ENCODE measurements at places on chromosomes 3 and 15.

GRCh38 chr15:40991355-40991754, 38.1 kb downstream of the CHAC1 start:
- peaks cover 7% of the 10 kb centered on the region for H3K4me1 ChIP-seq
- H3K4me3 ChIP-seq: no peak overlapping the region
- DNase-seq: no peak
- H3K27ac ChIP-seq: no peak overlapping the region
- H3K36me3 ChIP-seq: peaks cover 53% of the 10 kb centered on the region

DNA sequence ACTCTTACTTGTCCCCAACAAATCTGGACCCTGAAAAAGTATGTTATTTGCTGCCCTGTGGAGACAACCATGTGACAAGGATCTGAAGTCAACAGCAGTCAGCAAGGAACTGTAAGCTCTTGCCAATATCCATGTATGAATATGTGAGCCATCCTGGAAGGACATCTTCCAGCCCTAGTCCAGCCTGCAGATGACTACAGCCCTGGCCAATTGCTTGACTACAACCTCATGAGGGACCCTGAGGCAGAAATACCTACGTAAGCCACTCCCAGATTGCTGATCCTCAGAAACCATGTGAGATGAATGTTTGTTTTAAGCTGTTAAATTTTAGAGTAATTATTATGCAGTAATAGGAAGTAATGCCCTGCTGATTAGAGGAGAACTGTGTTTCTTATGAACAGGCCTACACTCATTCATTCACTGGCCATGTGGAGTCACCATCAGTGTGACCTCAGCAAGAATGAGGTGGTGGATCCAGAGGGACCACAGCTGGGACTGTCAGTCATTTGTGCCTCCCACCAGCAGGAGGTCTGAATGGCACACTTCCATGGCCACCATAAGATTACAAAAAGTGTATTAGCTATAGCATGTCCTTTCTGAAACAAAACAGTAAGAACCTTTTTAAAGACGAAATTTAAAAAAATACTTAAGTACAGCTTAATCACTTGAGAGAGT, 92.6 kb downstream of the TFDP2 start:
- peaks cover 5% of the 10 kb centered on the region for H3K4me1 ChIP-seq
- no peak overlapping the region for H3K4me3 ChIP-seq
- H3K36me3 ChIP-seq: peaks cover 2% of the 10 kb centered on the region
- H3K27me3 ChIP-seq: no peaks in the 10 kb centered on the region
- H3K27ac ChIP-seq: no peak overlapping the region
- no peak for DNase-seq

DNA sequence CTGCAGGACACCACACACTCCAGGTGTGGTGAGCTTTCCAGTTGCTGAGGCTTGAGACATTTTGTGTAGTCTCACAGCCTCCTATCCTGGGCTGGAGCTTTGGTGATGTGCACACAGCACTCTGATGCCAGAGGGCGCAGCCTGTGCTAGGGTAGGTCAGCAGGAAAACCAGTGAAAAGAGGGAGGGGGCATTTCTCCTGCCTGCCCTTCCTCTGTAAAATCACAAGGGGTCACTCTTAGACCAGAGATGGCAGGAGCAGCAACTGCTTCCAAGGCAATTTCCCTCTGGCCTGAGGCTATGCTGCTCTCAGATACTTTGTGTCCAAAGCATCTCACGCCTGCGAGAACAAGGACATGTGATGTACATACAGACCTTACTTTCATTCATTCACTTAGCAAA, 16.5 kb upstream of the MUSTN1 start:
- no peak for DNase-seq
- H3K36me3 ChIP-seq: peaks cover 58% of the 10 kb centered on the region
- no peaks in the 10 kb centered on the region for H3K4me1 ChIP-seq
- no peak overlapping the region for H3K4me3 ChIP-seq
- no peak overlapping the region for H3K27ac ChIP-seq

DNA sequence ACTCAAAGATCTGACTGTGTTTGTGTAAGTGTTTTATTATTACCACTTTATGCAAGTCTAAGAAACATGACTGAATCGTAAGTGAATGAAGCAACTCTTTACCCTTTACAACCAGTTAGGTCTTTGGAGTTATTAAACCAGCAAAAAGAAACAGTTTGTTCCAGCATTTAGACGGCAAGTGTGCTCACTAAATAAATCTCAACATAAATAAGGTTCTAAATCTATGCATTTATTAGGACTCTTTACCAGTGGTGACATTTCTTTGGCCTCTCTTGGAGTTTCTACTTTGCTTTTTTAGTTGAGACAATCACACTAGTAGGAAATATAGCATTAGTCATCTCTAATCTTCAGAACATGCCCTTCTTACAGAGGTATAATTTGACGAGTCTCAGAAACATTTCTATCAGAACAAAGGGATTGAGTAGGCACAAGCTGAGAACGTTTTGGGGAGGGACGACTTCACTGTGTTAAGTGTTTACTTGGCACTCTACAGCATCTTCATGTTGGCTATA, 739.9 kb upstream of the NR2F2 start:
- no peaks in the 10 kb centered on the region for H3K36me3 ChIP-seq
- H3K27ac ChIP-seq: no peak overlapping the region
- H3K4me1 ChIP-seq: no peaks in the 10 kb centered on the region
- H3K4me3 ChIP-seq: no peak overlapping the region
- no peaks in the 10 kb centered on the region for H3K27me3 ChIP-seq

DNA sequence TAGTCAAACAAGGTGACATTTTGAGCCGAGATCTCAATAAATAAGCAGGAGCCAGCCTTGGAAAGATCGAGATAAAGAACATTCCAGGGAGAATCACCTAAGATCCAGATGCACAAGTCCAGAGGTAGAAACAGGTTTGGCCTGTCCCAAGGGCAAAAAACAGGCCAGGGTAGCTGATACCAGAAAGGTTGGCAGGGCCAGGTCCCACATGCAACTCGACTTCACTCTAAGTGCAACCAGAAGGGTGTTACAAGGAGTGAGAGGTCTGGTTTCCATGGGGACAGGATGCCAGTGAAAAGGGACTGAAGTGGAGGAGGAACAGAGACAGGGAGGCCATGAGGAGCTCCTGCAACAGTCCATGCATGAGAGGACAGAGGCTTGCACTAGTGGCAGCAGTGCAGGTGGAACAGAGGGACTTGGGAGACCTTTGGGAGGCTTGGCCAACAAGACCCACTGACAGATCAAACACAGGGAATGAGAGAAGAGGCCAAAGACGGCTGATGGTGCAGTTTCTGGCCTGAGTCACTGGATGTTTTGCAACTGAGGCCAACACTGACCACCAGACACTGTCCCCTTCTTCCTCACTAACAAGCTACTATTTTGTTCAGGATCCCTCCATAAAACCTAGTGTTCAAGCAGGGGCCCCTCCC, 5.2 kb downstream of the TPRA1 start:
- H3K36me3 ChIP-seq: no peaks in the 10 kb centered on the region
- no peak for DNase-seq

- no peaks in the 10 kb centered on the region for H3K27me3 ChIP-seq
- H3K4me3 ChIP-seq: no peak overlapping the region
- DNase-seq: no peak
- peak overlapping the region; percentile 53 for H3K27ac ChIP-seq
- no peaks in the 10 kb centered on the region for H3K36me3 ChIP-seq
These were observed 408.1 kb upstream of the ZNF385D start for GRCh38 chr3:22159004-22159695.

DNA sequence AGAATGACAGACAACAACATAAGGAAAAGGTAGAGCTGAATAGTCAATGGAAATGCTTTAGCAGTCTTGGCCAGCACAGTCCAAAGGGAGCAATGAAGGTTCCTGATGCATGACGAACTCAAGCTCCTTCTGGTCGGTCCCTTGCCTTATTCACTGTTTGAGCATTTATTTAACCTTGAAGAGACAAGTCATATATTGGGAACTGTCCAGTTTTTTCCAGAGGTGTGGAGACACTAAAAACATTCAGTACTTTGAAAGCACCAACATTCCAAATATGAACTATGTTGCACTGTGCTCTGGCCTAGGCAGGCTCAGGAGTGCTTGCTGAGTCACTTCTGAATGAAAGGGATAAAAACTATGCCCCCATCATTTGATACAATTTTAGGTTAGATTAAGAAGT, 384.8 kb downstream of the MECOM start:
- H3K4me1 ChIP-seq: no peaks in the 10 kb centered on the region
- no peaks in the 10 kb centered on the region for H3K27me3 ChIP-seq
- no peak overlapping the region for H3K27ac ChIP-seq
- DNase-seq: no peak
- H3K4me3 ChIP-seq: no peak overlapping the region
- no peaks in the 10 kb centered on the region for H3K36me3 ChIP-seq

DNA sequence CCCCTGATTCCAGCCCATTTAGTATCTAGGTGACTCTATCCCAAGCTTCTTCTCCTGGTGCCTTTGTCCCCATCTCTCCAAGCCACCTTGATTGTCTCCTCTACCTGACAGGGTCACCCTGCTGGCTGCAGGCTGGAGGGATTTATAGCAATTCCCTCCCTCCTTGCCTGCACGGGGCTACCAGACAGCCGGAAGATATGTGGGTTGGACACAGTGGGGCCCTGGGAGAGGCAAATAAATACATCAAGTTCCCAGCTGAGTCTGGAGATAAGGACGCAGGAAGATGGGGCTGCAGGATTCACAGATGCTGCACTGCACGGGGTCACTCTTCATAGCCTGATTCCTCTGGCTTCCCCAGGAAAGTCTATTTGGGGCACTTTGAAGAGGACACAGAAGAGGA, 9.3 kb upstream of the ISLR2 start:
- DNase-seq: no peak
- peaks cover 52% of the 10 kb centered on the region for H3K27me3 ChIP-seq
- H3K27ac ChIP-seq: no peak overlapping the region
- no peaks in the 10 kb centered on the region for H3K4me1 ChIP-seq

GRCh38 chr3:5226783-5227182, 39.3 kb downstream of the EDEM1 start:
- no peaks in the 10 kb centered on the region for H3K36me3 ChIP-seq
- no peak overlapping the region for H3K4me3 ChIP-seq
- H3K4me1 ChIP-seq: peaks cover 6% of the 10 kb centered on the region
- DNase-seq: no peak

DNA sequence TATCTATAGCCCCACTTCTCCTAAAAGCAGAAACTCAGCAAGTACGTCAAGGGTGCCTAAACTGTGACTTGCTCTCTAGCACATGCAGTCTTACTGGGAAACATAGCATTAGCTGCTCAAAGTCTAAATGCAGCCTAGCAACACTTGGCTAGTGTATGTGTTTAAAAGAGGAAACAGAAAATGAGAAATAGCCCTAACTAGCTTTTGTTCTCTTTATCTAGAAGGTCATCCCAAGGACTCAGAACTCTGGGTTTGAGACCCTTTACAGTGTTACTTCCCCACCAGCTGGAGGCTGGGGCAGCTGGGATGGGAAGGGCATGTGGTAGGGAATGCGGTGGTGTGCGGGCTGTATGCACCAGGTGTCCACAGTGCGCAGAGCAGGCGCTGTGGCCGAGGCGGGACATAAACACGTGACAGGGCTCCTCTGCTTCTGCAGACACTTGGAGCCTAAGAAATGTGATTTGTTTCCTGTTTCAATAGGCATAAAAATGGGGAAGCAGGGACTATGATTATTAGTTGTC, 13.3 kb downstream of the ETV5 start:
- no peaks in the 10 kb centered on the region for H3K27me3 ChIP-seq
- H3K4me1 ChIP-seq: peaks cover 51% of the 10 kb centered on the region
- H3K36me3 ChIP-seq: no peaks in the 10 kb centered on the region

DNA sequence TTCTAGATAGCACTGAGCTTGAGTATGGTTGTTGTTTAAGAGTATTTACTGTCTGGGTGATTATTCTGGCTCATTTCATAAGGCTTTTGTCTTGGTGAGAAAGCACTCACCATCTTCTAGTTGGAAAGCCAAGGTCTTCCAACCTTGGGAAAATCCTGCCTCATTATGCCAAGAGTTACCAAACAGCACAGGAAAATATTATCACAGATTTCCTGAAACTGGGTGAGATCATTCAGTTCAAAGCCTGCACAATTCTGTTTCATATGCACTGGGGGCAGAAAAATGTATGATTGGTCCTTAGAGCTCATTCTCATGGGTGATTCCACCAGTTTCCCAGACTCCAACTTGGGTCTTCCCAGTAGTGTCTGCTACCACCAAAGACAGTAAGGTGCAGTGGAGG, 291.8 kb downstream of the RORA start:
- DNase-seq: no peak
- no peak overlapping the region for H3K27ac ChIP-seq
- H3K4me3 ChIP-seq: no peak overlapping the region
- H3K27me3 ChIP-seq: no peaks in the 10 kb centered on the region
- H3K36me3 ChIP-seq: no peaks in the 10 kb centered on the region
- H3K4me1 ChIP-seq: peaks cover 31% of the 10 kb centered on the region

GRCh38 chr3:145144361-145144760, 1016.6 kb downstream of the PLOD2 start:
- H3K36me3 ChIP-seq: no peaks in the 10 kb centered on the region
- no peaks in the 10 kb centered on the region for H3K4me1 ChIP-seq
- no peak overlapping the region for H3K27ac ChIP-seq

DNA sequence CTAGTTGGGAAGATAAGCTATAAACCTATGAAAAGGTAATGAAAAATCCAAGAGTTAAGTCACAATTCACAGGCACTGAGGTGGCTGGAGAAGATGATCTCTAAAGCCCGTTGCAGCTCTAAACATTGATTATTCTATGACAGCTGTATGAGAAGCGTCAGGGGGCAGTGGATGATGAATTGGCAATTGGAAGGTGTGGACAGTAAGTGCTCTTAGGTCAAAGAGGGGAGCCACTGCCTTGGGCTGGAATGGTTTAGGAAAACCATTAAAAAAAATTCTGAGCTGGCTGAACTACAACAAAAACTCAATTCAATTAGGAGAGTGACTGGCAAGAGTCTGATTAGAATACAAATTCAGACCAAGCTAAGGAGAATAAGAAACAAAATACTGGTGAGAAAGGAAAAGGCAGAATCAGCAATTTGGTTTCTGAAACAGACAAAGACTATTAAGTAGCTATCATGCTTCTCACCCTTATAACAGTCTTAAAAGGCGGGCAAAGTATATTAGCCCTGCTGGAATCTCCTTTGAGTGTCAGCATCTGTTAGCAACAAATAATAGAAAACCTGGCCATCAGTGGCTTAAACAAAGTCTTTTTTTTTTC, 8.8 kb upstream of the NMD3 start:
- no peak for DNase-seq
- H3K27ac ChIP-seq: no peak overlapping the region
- H3K4me3 ChIP-seq: no peak overlapping the region
- H3K27me3 ChIP-seq: no peaks in the 10 kb centered on the region

- peaks cover 98% of the 10 kb centered on the region for H3K4me1 ChIP-seq
- no peak for DNase-seq
- H3K4me3 ChIP-seq: no peak overlapping the region
These were observed 5.5 kb downstream of the AMOTL2 start for GRCh38 chr3:134368751-134369105.

DNA sequence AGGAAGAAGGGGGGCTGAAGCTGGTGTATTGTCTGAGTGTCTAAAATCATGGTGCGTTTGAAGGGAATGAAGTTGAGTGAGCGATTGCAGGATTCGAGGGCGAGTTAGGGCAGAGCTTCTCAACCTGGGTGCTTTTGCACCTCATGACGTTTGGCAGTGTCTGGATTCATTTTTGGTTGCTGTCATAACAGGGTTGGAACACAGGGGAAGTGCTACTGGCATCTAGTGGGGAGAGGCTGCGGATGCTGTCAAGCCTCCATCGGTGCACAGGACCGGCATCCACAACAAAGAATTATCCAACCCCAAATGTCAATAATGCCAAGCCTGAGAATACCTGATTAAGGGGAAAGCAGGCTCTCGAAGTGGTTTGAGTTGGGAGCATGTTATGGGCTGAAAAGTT, 120.0 kb downstream of the SLCO3A1 start:
- H3K27me3 ChIP-seq: no peaks in the 10 kb centered on the region
- no peaks in the 10 kb centered on the region for H3K36me3 ChIP-seq
- H3K4me3 ChIP-seq: no peak overlapping the region
- H3K4me1 ChIP-seq: peaks cover 38% of the 10 kb centered on the region

GRCh38 chr3:51830836-51831385, 30.5 kb upstream of the IQCF2 start:
- no peak for DNase-seq
- H3K4me1 ChIP-seq: no peaks in the 10 kb centered on the region
- no peaks in the 10 kb centered on the region for H3K27me3 ChIP-seq
- no peak overlapping the region for H3K4me3 ChIP-seq
- no peaks in the 10 kb centered on the region for H3K36me3 ChIP-seq
- H3K27ac ChIP-seq: no peak overlapping the region
